RPMI7951 (cell line): ENCODE measurements at places on chromosomes 5 and 9.

DNA sequence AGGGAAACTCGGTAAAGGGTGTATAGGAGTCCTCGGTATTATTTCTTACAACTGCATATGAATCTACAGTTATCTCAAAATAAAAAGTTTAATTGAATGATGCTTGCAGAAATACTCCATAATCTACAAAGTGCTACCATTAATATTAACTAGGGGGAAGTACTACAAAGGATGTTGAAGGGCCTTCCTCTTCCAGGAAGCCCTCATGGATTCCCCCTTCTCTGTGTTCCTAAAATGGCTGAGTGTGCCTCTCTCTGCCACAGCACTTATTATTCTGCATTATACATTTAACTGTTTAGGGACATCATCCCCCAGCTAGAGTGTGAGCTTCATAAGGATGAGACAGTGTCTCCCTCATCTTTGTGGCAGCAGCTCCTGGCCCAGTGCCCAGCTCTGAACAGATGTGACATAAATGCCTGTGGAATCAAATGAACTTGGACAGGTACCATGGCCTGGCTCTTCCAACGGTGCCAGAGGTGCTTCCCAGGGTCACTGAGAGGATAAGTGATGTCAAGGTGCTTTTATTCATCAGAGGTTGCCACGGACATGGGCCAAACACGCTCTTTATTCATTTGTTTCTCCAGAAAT lies 99.5 kb downstream of the PAX5 start:
- DNase-seq = no peak

- no peak for DNase-seq
Measured at GRCh38 chr5:5403741-5404140, 18.7 kb upstream of the ICE1 start.

- peak; percentile 6 for DNase-seq
Measured at GRCh38 chr5:7849681-7850394, 1.1 kb downstream of the CFAP90 start.

GRCh38 chr5:134521841-134522240 lies 3.6 kb upstream of the JADE2 start:
- DNase-seq = no peak

DNA sequence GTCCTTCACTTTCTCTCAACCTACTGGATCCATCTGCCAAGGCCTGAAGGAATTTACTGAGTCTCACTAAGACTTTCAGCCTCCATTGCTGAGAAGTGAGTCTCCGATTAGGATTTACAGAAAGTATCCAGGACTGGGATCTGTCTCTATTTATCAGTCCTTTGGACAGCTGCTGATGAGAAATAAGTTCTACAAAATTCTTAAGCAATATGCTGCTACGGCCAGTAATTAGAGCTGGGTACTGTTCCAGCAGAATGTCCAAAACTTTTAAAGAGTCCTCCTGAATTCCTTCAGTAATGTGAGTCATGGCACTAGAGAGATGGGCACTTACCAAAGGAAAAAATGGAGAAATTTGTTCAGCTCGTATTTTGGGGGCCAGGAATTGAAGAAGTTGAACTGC lies 5.9 kb downstream of the TEX10 start:
- DNase-seq = no peak

DNA sequence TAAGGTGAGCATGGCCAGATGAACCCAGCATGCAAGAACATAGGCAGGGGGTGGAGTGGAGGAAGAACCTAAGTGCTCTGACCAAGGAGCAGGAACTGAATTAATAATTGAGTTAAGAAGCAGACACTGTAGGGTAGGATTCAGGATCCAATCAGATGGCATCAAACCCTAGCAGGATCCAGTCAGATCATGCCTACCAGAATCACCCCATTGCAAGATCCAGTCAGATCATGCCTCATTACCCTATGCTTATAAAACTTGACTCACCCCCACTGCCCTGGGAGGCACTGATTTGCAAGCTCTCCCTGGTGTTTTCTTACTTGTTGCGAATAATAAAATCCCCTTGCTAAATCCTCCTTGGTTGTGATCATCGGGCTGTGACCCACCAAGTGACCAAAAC lies 19.7 kb downstream of the TUSC1 start:
- DNase-seq = no peak

DNA sequence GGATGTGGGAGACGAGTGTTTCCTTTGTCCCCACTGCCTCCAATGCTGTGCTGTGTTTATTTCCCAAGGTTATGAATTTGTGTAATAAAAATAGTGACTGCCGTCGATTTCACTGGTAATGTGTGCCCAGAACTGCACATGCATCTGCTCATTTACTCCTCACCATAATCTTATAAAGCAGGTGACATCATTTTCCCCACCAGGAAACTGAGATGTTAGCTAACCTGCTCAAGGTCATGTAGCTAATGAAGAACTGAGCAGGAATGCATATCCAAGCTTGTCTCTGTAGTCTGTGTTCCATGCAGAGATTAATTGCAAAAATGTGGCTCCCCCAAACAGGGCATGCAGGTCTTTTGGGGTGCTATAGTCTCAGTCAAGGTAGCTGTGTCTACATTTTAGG lies 224.4 kb downstream of the TENT4A start:
- no peak for DNase-seq
